ENCODE measurements at places on chromosomes 5 and 9. TPM values are rescaled to one million over a fixed set of nuclear protein-coding genes. Genes with fewer than 3 reads are reported as not detected.
A peak's percentile ranks its signal among the peaks of the same experiment; 100 is the strongest.

Gene CCL27
- total RNA-seq, result not detected

DNA sequence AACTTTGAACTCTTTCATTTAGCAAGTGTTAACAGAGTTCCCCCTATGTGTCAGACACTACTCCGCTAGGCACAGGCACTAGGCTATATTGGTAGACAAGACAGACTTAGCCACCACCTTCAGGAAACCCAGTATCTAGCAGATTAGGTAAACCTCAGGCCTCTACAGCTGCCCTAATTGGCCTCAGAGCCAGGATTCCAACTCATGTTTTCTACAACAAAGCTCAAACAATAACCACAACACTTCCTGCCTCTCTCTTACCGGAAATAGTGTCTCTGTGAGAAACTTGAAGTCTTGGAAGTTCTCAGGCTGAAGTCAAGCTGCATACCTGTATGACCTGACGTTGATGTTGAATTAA is 116.6 kb upstream of the SLC44A1 start:
- DNase-seq, result no peak

Gene NUTM2G
- not detected for total RNA-seq

- no peak for DNase-seq
Observed at GRCh38 chr5:81729276-81729675, 21.6 kb downstream of the SSBP2 start.

Gene KCNV2
- total RNA-seq, result not detected

GRCh38 chr9:135914921-135915320 is 7.6 kb upstream of the CAMSAP1 start:
- peak; percentile 29 for DNase-seq

DNA sequence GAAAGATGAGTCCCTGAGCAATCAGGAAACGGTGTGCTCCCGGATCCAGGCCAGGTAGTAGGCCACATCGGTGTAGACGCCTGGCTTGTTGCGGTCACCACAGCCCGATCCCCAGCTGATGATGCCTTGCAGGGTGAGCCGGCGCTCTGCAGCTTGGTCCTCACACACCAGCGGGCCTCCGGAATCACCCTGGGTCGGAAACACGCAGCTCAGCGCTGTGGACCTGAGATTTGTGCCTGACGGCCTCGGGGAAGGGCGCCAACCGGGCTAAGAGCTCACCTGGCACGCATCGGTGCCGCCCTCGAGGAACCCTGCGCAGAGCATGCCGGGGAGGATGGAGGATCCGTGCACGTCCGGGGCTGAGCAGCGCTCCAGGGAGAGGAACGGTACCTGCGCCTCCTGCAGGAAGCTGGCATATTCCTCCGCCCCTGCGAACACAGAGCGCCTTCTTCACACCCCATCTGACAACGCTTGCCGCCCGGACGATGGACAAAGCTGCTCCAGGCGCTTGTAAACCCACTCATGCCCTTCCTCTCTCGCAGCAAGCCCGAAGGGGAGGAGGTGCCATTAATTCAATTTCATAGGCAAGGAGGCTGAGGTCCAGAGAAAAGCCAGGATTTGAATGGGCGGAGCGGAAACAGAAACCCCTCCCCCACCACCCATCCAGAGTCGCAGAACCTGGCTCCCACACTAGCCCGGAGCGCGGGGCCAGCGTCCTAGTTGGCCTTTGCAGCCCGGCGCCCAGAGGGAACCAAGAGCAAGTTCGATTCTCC is 2.0 kb upstream of the PFN3 start:
- DNase-seq, result peak; percentile 87

DNA sequence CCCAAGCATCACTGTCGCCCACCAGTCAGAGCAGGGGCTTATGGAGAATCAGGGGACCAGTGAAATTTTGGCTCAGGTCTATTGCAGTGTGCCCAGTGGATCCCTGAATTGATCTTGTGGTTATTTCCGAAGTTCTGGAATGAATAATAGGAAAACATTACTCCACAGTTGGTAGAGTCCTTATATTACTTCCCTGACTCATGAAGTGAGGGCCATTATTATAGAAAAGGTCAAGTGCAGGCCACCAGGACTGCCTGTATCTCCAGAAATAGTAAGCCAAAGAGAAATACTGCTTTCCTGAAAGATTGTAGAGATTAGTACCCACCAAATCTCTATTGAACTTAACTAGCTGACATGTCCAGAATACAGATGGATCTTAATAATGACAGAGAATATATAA is 335.0 kb downstream of the NPR3 start:
- no peak for DNase-seq

Gene SPINK6
- total RNA-seq, result not detected

DNA sequence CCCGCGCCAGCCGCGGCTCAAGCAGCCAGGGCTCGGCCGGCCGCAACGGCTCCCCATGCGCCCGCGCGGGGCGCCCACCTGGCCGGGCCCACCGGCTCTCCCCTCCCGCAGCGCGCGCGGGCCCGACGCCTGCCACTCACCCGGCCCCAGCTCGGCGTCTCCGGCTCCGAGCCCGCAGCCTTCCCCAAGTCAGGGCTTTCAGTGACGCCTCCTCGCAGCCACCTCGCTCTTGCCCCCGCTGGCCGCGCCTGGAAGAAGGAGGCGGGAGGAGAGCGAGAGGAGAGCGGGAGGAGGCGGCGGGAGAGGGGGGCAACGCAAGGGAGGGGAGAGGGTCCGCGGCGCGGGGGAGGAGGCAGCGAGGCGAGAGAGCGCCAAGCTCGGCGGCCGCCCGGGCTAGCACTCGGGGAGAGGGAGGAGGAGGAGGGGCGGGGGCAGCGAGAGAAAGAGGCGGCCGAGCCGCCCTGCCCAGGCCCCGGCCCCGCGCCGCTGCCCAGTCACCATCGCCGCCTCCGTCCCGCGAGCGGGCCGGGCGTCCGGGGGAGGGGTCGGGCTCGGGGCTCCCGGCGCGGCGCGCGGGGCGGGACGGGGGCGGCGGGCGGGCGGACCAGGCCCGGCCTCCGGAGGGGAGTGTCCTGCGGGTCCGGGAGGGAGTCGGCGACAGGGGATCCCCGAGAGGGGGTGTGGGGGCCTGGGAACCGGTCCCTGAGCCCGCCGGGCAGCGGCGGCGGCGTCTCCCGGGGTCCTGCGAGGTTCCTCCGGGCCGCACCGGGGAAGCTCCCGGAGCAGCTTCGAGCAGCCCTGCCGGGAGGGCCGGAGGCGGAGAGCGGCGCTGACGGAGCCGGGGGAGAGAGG is at the start of gene LHFPL2:
Gene LHFPL2 (minus strand): TSS at position 414 of the 852 bp plus-strand sequence. CDS start 138,559 bp downstream, outside the sequence.
- DNase-seq, result peak; percentile 89

- no peak for DNase-seq
Observed at GRCh38 chr5:162107591-162107990, 40.0 kb downstream of the GABRG2 start.

- DNase-seq, result no peak
Observed at GRCh38 chr5:158423623-158424200, 564.8 kb upstream of the CLINT1 start.

Gene TNC
- total RNA-seq, result 45.4 TPM

DNA sequence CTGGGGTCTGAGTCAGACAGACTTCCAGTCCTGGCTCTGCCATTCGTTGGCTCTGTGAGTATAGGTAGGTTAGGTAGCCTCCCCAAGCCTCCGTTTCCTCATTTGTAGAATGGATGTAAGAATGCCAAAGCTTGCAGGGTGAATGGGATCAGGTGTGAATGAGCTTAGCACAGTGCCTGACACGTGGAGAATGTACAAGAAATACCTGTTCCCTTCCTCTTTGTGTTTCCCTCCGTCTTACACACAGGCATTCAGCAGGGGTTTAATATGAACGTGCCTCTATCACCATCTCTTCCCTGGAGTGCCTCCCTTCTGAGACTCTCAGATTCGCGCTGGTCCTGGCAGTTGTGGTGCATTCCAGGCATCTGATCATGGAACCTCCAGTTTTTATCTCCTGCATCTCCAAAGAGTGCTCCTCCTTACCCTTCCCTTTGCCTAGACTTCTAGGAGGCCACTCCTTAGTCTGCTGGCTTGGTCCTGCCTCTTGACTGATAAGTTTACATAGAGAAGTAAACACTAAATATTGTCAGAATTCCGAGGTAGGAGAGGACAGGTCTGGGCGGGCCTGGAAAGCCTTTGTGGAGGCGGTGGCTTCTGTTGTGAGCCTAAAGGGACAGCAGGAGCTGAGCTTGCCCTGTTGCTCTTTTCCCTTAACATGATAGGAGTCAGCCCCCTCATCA is 199.4 kb downstream of the AOPEP start:
- DNase-seq, result no peak

DNA sequence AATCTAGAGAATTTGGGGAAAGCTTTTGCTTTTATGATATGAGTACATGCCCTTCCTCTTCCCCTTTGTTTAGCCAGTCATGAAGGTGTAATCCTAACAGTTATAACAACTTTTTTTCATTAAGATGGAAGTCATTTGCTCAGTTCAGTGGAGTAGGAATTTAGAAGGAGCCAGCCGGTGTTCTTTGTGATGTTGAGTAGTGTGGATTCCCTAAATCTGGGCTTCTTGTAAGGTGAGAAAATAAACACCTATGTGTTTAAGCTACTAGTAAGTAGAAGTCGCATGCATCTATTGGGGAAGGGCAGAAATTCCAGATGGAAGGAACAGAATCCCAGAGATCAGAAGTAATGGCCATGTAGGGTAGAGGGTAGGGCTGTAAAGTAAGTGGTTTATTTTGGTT is 13.6 kb upstream of the CNTLN start:
- no peak for DNase-seq

Gene TSSK1B
- not detected for total RNA-seq

DNA sequence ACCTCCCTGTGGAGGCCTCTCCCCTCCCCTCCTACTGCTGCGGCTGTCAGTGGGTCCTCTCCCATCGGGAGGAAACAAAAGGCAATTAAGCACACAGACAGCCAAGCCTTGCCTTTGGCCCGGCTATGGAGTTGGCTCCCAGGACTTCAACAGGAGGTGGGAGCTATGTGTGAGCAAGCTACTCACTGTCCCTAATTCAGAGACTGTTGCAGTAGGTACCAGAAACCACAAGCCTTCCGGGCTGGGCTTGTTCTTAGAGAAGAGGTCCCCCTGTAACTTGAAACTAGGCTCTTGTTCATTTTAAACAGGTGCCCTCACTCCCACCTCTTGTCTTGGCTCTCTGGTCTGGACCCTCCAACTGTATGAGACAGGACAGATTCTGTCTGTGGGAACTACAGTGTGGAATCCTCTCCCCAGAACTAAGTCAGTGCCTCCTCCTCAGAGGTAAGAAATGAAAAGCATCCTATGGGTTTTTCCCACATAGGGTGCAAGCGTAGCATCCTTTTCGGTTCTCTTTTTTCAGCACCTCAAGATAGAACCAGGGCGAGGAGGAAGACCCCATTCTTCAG is 561.1 kb downstream of the EBF1 start:
- no peak for DNase-seq

- DNase-seq, result no peak
Observed at GRCh38 chr5:9653811-9654210, 23.7 kb upstream of the TAS2R1 start.

Gene PRR16
- 1.6 TPM for total RNA-seq

GRCh38 chr5:147554261-147554817 is 44.5 kb upstream of the DPYSL3 start:
- no peak for DNase-seq

DNA sequence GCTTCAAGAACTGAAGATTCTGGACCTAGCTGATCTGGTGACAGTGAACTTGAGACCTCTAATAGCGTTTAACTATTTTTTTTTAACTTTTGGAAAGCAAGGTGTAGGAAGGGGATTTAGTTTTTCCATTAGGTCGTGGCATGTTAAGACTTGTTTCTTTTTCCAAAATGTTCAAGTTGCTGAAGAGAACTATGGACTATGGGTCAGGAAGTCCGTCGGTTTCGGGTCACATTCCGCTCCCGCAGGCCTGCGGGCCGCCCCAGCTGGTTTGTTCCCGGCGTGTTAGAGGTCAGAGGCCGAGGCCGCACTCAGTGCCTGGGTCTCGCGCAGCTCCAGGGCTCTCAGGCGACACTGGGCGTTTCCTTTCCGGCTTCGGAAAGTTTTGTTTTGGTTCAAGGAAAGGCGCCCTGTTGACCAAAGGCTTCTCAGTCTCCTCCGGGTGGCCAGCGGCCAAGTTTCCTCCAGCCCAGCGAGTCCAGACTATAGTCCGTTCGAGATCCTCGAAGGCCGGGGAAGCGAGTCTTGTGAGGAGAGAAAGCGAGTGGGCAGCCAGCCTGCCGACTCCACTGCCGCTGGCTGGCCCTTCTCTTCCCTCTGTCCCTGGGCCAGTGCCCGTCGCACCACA is 586 bp upstream of the FCHO2 start:
- no peak for DNase-seq

DNA sequence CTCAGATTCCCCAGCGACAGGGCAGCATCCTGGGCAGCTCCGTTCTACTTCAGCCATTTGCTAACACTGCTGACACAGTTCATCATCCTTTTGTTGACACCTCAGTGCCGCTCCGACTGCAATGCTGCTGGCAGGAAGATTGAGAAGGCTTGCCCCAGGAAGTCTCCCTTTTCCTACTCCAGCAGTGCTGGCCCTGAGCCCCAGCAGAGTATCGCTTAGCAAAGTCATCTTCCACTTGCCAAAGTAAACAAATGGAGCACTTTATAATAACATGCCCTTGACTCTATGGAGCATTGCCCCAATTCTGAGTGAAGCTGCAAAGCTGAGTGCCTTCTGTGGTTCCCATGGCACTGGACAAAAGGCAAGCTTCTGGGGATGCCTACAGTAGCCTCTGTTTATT is 32.2 kb downstream of the PRLR start:
- no peak for DNase-seq

Gene CYSRT1
- not detected for total RNA-seq

GRCh38 chr5:172529896-172530295 is 75.6 kb upstream of the SH3PXD2B start:
- DNase-seq, result peak; percentile 9

GRCh38 chr5:159440235-159440634 is 109.9 kb upstream of the IL12B start:
- DNase-seq, result no peak

Gene WNT8A
- total RNA-seq, result not detected

- no peak for DNase-seq
Observed at GRCh38 chr9:21611891-21612290, 129.8 kb upstream of the IFNE start.

Gene C9orf153
- total RNA-seq, result 0.49 TPM

GRCh38 chr9:129714511-129715061 is 38.3 kb downstream of the PTGES start:
- DNase-seq, result no peak

Gene GALNT12
- total RNA-seq, result 1.2 TPM

GRCh38 chr9:124766815-124767554 is 4.1 kb downstream of the NR6A1 start:
- no peak for DNase-seq

- DNase-seq, result no peak
Observed at GRCh38 chr5:155094455-155094854, 80.9 kb downstream of the KIF4B start.

DNA sequence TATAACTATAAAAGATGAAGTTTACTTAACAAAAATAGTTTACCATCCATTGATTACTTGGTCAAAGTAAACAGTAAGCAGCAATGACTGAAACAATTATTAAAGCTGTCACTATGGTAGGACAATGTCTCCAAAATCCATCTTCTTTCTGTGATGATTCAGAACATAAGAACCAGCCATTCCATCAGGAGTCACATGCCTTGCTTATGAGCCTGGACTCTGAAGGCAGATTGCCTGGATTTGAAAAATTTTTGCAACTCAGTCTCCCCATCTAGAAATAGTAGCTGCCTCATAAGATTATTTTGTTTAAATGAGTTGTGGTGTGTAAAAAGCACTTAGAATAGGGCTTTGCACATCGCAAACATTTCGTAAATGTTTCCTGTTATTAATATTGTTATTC is 136.2 kb downstream of the LIFR start:
- no peak for DNase-seq

Measured in spleen (tissue), 13 donors.